ENCODE measurements at places on chromosomes 5 and 9. TPM values are rescaled to one million over a fixed set of nuclear protein-coding genes. Genes with fewer than 3 reads are reported as not detected.

SHISAL2B gene
- not detected for total RNA-seq

RCL1 gene
- total RNA-seq: 12.9 TPM

FGD3 gene
- total RNA-seq: not detected

ZBTB34 gene
- total RNA-seq: 2.1 TPM

SPAAR gene
- 0.34 TPM for total RNA-seq

FOXD4L4 gene
- not detected for total RNA-seq

LHX3 gene
- total RNA-seq: not detected

NPR2 gene
- total RNA-seq: 17.7 TPM

IGIP gene
- total RNA-seq: 0.45 TPM

All from bronchus fibroblast of lung (primary cell).